ENCODE measurements at places on chromosomes 11 and 22.
A peak's percentile ranks its signal among the peaks of the same experiment; 100 is the strongest.

DNA sequence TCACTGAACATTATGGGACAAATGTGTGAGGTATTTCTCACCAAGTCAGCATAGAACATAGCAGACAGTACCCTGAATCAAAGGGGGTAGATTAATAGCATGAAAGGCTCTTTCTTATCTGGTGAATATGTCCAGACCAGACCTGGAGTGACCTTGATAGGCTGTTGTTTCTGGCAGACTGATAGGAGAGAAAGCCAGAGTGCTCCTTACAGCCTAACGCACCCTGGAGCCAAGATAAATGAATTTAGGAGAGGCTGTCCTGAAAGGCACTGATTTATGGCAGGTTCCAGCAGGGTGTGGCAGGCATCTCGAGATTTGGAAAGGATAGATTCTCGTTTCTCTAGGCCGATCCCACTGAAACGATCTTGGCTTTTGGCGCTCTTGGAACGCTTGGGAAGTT is 204.6 kb downstream of the DBX1 start:
- DNase-seq = no peak

- no peak for DNase-seq
These were observed at the start of gene NPAS4 for GRCh38 chr11:66420671-66421476. Gene NPAS4, plus strand, starts transcription at chr11:66421035. Its CDS starts 145 bp downstream, at chr11:66421180.

GRCh38 chr22:50258361-50259292 is 2.9 kb downstream of the MAPK12 start:
- no peak for DNase-seq

- no peak for DNase-seq
These were observed 46.9 kb downstream of the PANX1 start for GRCh38 chr11:94175535-94175934.

DNA sequence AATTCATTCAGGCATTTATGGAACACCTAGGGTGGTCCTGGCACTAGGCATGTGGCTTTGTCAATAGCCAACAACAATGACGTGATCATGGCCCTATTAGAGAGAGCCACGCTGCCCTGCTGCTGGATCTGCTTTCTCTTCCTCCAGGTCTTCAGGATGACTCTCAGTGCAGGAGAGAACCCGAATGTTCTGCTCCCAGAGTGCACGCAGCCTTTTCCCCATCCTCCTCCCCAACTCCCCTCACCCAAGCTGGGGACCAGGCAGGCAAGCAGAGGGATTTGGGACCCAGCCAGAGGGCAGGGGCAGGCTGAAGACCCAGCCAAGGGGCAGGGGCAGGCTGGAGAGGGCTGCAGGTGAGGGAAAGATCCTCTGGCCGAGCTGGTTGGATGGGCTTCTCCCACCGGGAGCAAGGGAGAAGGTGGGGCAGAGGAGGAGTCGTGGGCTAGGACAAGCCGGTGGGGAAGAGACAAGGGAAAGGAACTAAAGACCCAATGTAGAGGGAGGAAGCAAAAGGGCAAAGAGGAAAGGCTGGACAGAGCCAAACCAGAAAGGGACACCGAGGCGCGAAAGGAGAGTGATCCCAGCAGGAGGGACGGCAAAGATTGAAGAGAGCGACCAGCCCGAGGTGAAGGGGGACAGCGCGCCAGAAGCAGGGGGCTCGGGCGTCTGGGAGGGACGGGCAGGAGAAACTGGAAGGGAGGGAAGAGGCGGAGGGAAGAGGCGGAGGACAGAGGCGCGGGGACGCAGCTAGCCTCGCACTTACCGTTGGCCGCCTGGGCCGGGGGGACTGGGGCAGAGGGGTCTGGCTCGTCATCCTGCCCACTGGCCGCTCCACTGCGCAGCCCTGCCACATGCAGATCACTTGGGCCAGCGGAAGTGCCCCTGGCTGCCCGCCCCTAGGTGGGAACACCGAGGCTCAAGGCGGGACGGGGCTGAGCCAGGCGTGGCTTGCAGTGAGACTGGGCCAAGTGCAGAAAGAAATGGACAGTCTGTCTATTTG is at the start of gene KCTD14:
KCTD14 (minus strand) TSS at position 880 of the 1,000 bp plus-strand sequence; CDS start at position 853, 27 bp downstream.
- DNase-seq = peak; percentile 57

DNA sequence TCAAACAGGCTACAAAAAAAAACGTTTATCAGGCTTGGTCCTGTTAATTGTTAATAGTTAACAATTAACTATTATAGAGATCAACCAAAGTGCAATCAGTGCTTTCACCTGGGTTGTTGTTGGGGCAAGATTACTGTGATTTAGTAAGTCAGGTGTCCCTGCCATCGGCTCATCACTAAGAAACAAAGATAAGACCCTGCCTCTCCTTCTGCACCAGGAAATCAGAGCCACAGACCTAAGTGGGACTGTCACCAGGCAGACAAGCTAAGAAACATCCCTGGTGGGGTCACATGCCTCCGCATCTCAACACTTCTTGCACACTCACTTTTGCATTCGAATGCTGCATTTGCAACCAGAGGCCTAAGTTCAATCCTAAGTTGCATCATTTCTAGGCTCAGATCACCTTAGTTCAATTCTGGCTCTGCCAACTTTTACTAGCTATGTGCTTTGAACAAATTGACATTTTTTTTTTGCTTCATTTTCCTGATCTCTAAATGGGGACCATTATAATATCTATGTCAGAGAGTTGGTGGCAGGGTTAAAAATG is 298.9 kb upstream of the B3GAT1 start:
- no peak for DNase-seq

- peak; percentile 87 for DNase-seq
These were observed 451 bp upstream of the HDHD5 start for GRCh38 chr22:17159504-17159951.

- no peak for DNase-seq
These were observed 44.9 kb upstream of the DRD2 start for GRCh38 chr11:113519989-113520613.

DNA sequence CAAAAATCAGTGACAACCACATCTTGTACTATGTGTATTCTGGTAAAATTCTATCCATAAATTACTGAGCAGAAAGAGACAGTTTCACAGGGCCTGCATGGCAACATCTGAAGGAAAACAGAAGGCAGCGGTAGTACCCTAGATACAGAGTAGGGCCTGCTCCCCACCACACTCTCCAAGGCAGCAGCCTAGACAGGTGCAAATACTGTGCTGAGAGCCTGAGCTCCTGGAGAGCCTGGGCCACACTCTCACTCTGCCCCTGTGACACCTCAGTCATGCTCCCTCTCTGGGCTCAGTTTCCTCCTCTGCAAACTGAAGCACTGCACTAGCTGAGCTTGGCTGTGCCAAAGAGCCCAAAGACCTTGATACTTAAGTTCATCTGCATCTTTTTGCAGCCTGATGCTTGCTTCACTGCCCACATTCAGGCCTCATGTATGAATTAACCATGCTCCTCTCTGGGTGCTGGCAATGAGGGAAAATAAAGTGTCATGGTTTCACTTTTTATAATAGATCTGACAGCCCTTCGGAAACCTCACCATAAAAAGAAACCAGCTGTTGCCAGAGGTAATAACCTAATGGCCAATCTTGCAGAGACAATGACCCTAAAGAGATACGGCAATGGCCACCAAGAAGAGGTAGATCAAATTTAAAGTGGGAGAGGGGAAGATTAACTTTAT is 104.7 kb downstream of the PLEKHA7 start:
- no peak for DNase-seq

- DNase-seq = peak; percentile 68
These were observed 205.9 kb downstream of the ST3GAL4 start for GRCh38 chr11:126561327-126561893.

DNA sequence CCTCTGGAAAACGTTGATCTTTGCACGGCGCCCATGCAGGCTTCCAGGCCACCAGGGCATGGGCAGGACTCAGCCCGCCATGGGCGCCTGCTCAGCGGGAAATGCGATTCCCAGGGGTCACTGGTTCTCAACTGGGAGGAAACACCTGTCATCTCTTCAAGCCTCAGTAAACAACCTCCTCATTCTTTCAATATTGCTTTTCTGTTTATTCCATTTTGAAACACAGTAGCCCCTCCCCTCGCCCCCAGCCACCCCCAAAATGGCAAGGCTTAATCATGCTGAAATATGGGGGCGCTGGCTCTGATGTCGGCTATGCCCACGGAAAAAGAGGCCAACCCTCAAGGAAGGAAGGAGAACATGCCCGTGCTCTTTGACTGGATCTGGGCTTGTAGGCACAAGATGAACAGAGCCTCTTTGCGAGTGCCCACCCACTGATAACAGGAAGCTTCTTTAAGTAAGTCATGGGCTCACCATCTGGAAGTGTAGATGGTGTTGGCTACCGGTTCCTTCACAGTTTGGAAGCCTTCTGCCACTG is 594 bp upstream of the POU2AF1 start:
- DNase-seq = no peak

GRCh38 chr11:131982154-131982553 is 611.7 kb downstream of the NTM start:
- no peak for DNase-seq

- no peak for DNase-seq
These were observed 99.5 kb downstream of the RDX start for GRCh38 chr11:110196884-110197420.

- DNase-seq = no peak
These were observed 38.3 kb downstream of the CLPB start for GRCh38 chr11:72396041-72396440.

GRCh38 chr11:128323381-128323780 is 264.0 kb downstream of the ETS1 start:
- DNase-seq = no peak

GRCh38 chr11:14107050-14107430 is 144.5 kb downstream of the SPON1 start:
- no peak for DNase-seq
